ENCODE measurements at places on chromosomes 12 and 14.

GRCh38 chr12:55829967-55830600 is 697 bp upstream of the DNAJC14 start:
- DNase-seq, result no peak

DNA sequence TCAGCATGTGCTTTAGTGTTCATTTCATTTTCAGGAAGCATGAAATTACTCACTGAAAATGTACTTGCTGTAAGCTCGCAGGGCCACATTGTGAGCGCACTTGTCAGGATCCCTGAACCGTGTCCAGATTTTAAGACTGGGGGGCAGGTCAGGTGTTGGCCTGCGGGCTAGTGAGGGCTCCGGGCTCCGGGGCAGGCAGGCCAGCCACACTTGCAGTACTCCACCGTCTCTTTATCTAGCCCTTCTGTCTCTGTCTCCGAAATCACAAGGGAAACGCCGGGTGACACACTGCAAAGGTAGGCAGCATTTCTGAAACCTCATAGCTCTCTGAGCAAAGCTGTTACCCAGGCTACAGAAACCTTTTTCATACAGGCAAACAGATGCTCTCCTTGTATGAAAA is 98.7 kb downstream of the EML1 start:
- DNase-seq, result no peak

- no peak for DNase-seq
Observed at GRCh38 chr14:63275611-63276010, 43.1 kb downstream of the GPHB5 start.

DNA sequence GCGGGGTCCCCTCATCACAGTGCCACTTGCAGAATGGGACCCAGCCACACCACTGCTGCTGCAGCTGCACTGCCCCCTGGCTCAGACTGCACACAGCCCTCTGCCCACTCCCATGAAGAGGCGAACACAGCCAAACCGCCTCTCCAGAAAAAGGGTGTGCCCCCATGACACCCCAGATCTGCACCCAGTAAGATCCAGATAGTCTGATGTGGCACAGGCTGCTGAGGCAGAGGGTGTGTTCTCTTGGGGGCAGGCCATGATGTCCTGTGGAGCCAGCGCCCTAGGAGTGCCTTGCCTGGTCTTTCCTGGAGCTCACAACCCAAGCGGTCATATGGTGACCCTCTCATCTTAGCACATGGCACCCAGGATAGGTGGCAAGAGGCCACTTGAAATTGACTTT is 44.4 kb downstream of the SLC8B1 start:
- no peak for DNase-seq

DNA sequence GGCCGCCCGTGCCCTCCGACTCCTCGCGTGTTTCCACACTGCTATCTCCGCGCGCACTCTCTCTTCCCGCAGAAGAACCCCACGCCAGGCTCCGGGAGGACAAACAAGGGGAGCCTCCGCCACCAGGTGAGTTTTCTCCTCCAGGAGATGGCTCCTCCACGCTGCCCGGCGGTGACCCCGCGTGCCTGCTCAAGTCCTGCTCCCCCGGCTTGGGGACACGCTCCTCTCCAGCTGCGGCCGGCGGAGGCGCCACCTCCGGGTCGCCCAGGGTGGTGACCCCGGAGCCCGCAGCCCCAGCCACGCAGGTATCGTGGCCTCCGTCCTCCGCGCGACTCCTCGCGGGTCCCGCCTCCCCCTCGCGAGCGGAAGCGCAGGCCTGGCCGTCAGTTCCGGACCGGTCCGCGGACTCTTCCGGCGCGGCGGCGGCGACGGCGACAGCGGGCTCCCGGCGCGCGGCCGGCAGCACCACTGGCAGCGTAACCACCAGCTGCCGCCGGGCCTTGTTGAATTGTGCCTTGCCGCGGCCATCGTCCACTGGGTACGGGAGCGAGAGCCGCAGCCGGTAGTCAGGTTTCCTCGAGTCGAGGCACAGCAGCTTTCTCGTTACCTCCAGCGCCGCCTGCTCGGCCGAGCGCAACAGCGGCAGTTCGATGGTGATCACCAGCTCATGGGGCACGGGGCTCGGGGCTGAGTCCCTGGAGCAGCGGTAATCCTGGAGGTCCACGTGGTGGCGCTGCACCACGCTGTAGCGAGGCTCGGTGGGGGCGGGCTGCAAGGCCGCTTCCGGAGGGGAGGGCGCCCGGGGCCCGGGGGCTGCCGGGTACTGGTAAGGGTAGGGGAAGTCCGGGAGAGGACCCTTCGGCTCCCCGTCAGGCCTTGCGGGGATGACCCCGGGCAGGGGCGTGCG is 1.2 kb downstream of the DNAAF2 start:
- DNase-seq, result peak; percentile 92

GRCh38 chr12:103994235-103994634 is 28.6 kb downstream of the TDG start:
- DNase-seq, result no peak

DNA sequence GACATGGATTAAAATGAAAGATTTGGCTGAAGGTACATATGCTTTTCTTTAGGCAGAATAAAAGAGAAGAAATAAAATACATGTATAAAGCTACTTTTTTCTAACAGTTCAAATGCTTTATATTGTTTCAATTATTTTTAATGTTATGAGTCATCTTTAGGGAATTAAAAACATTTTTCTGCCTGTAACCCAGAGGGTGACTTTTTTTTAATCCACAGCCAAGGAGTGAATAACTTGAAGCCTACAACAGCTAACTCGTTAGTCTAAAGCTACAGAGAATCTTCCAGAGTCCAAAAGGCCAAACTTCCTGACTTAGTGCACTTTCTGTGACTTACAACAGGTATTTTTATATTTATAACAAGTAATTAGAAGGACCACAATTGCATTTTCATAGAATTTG is 151.6 kb downstream of the SEC23A start:
- DNase-seq, result no peak

DNA sequence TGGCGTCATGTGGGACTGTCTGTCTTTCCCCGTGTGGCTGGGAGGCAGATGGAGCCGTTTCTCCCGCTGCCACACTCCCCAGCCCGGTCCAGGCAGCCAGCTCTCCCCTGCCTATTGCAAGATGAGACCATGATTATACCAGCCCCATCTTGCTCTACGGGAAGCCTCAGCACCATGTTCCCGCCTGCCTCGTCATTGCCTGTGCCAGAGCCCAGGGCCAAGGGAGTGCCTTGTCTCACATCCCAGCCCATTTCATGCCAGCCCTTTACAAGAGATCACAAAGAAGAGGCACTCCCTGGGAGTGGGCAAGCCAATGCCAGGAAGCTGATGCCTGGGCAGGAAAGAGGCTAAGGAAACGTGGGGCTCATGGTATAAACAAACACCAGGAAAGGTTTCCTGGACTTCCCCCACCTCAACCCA is 23.9 kb downstream of the GPR68 start:
- DNase-seq, result peak; percentile 32

DNA sequence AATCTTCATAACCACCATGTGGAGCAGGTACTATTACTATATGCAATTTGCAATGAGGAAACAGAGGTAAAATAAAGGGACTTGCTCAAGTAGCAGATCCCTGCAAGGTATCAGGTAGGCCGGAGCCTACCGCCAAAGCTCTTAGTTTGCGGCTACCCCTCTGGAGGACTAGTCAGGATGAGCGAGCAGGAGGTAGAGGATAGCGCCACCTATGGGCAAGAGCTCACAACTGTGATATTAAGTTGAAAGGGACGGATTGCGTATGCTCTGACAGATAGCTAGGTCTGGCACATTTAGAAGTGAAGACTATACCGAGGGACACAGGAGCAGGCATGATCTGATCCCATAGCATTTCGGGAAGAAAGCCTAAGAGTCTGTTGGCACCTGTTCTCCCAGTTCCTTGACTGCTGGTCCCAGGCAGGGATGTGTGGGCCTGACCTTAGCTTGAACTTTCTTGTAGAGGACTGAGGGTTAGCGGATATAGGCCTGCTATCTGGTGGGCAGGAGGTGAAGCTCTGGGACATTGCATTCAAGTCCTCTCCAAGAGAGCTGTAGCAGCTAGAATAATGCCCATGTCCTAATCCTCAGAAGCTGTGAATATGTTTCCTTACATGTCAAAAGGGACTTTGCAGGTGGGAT is 48.0 kb downstream of the SLC17A8 start:
- DNase-seq, result peak; percentile 60

Data from cerebellar cortex (tissue), 1 donor.